ENCODE measurements at places on chromosomes 3 and 15.

DNA sequence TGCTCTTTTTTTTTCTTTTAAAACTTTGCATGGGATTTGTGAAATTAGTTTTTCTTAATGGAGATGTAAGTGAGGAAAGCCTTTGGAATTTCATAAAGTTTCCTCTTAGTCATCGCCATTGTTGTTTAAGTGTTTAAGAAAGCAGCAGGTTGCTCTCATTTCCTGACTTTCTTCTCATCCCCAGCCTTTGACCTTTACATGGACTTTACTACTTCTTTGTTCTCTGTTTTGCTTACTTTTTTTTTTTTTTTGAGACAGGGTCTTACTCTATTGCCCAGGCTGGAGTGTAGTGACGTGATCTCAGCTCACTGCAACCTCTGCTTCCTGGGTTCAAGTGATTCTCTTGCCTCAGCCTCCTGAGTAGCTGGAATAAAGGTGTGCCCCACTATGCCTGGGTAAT lies 38.6 kb downstream of the FBXL2 start:
- no peak for DNase-seq

DNA sequence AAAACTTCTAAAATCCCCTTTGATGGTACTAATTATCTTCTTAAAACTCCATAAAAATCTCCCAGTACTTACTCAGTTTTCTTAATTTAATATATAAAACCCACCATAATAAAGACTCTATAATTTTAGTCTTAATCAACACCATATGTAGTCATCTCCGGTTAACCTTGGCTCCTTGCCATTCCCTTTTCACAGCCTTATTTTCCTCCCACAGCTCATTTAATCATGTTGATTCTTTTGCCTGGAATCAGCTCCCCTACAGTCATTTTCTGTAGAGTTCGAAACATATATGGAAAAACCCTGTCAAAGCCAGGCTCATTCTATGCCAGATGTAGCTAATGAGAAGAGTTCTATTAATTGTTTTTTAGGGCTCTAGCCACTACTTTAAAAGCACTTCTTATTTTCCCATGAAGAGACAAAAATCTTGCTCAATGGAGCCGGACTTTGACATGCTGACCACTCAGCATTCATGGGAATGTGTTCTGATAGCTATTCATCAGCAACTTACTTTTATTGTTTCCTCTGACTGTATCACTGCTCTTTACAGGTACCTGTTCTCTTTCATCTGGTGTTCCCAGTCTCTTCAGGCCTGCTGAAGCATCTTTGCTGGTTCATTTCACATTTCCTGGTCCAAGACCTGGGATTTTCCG lies 573.4 kb downstream of the NAALADL2 start:
- DNase-seq = no peak

DNA sequence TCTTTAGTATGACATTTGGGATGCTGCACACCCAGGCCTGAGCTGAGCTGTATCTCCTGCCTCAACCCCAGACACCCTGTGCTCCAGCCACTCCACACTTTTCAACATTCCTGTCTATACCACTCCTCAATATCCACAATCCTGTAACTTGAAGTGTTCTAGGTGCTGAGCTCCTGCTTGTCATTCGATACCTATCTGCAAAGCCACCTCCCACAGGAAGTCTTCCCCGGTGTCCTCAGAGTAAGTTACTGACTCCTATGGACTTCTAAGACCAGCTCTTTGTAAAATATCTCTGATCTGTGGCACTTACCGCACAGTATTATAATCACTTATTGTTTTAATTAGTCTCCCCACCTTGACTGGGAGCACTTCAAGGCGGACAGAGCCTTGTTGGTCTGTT lies 1.2 kb upstream of the CAV3 start:
- no peak for DNase-seq

DNA sequence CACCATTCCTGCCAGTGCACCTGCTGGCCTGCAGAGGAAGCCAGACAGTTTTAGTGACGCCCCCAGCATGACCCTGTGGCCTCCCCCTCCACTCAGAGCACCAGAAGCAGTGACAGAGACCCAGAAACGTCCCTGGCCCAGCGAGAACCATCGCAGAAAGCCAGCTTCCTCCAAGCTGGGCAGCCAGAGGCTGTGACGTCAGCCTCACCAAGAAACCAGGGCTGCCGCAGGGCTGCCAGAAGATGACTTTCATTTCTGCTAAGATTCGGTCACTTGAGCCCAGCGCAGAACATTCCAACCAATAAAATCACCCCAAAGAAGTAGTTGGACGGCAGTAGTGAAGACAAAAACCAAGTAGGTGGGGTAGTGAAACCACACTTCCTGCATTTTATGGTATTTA lies 29.6 kb upstream of the RPL32 start:
- DNase-seq = peak; percentile 16

DNA sequence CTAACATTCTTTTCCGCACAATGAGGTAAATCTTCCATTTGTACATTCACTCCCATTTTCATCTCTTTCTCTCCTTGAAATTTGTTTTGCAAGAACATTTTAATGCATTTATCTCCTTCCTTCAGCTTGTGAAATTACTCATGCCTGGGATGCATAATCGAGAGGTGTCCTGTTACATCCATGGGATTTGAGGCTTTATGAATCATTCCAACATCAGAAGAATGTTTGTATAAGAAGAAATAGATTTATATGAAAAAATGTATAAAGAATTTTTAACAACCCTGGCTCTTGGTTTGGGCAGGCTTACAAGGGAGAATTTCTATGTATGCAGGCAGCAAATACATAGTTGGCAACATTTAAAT lies 93.2 kb upstream of the MBNL1 start:
- DNase-seq = no peak

- DNase-seq = no peak
Measured at GRCh38 chr3:112734171-112734570, 93.2 kb upstream of the CCDC80 start.

DNA sequence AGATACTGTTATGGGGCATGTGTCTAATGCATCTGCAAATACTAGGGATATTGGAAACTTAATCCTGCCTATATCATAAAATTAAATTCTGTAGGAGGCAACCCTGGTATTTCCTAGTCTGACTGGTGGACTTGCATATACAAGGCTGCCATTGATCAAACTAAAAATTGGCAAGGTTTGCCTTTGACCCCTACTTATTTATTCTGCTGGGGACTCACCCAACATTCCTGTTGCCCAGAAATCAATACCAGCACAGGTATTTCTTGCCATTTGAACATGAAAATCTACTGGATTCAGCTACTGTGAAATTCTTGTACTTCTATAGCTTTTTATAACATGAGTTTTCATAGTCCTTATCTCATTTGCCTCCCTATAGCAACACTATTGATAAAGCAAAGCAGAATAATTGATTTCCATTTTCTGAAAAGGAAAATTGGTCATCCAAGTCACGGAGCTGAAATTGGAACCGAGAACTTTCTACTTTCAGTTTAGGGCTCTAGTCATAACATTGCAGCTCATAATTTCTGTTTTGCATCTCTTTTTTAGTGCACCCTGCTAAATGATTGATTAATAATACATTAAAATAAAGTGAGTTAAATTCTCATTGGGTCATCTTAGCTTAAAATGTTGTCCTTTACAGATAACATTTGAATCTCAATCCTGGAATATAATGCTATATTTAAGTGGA lies 365.2 kb downstream of the MFSD1 start:
- DNase-seq = no peak

DNA sequence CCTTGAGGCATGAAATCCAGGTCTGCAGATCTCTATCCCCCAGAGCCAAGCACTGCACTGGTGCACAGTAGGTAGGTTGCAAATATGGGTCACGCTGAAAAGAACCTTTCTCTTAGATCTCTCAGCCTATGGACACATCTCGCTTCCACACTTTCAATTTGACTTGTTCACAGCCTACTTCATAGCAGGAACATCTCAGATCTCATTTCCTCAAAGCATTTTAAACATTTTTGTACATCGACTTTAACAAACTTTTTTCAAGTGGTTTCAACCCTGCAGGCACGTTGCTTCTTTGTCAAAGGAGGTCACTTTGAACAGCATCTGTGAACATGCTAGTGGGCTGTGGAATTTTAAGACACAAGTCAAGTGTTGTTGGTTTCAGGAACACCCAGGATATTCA lies 76.0 kb downstream of the SLC12A8 start:
- DNase-seq = no peak

- DNase-seq = no peak
Measured at GRCh38 chr15:31457161-31457560, 130.5 kb downstream of the KLF13 start.
